ENCODE measurements at places on chromosomes 5 and 9. TPM values are rescaled to one million over a fixed set of nuclear protein-coding genes. Genes with fewer than 3 reads are reported as not detected.

DNA sequence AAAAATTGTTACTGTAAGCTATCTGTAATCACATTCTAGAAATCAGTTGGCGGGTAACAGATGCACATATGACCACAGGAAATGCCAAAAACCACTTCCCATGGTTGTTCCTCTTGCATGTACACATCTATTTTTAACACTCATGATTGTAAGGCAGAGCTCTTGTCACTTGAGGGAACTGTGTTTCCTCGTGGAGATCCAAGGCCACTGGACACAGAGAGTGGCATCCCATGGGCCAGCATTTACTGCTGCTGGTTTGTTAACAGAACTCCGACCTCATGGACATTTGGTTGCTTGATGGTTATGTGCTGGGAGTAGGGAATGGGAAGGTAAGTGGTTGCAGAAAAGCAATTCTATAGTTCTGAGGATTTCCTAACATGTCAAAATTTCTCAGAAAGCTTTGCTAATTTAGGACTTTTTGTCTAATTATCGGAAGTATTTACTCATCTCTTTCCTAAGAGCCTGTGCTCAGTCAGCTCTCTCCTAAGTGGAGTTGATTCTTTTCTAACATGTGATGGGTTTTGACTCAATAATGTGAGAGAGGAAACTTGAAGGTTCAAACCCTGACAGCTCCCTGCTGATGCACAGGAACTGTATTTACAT lies 202.0 kb upstream of the NR3C1 start:
- no peak overlapping the region for H3K4me3 ChIP-seq
- H3K27me3 ChIP-seq = no peaks in the 10 kb centered on the region
- H3K27ac ChIP-seq = no peak overlapping the region
- peak; percentile 64 for DNase-seq
- no peaks in the 10 kb centered on the region for H3K4me1 ChIP-seq

DNA sequence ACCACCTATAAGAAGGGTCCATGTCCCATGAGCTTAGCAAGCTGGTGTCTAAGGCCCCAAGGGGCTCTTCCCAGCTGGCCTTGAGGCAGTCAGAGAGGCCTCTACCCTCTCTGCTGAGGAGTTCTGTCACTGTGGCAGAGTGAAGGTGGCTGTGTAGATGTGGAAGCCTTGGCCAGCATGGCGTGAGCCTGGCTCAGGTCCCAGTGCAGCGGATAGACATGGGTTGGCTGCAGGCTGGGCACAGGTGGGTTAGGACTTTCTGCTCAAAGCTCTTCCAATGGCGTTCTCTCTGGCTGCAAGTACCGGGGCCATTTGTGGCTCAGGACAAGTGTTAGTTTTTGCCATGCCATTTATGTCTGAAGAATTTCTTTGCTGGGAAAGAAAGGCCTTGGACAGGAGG lies 47.3 kb downstream of the JADE2 start:
- no peak overlapping the region for H3K4me3 ChIP-seq
- H3K27ac ChIP-seq = no peak overlapping the region
- no peaks in the 10 kb centered on the region for H3K27me3 ChIP-seq
- peaks cover 63% of the 10 kb centered on the region for H3K36me3 ChIP-seq

DNA sequence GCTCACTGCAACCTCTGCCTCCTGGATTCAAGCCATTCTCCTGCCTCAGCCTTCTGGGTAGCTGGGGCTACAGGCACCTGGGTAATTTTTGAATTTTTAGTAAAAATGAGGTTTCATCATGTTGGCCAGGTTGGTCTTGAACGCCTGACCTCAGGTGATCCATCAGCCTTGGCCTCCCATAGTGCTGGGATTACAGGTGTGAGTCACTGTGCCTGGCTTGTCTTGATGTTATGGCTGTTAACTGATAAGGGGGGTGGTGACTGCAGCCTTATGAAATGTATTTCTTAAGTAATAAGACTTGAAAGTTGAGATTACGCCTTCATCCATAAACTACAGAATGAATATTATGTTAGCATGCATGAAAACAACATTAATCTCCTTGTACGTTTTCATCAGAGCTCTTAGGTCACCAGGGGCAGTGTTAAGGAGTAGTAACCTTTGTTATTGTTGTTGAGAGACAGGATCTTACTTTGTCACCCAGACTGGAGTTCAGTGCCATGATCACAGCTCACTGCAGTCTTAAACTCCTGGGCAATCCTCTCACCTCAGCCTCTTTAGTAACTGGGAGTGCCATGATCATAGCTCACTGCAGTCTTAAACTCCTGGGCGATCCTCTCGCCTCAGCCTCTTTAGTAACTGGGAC lies 148.3 kb downstream of the ATP10B start:
- no peaks in the 10 kb centered on the region for H3K36me3 ChIP-seq
- DNase-seq = no peak
- H3K4me3 ChIP-seq = no peak overlapping the region
- no peak overlapping the region for H3K27ac ChIP-seq
- no peaks in the 10 kb centered on the region for H3K27me3 ChIP-seq

GRCh38 chr5:123951582-123951977 lies 439.6 kb downstream of the CSNK1G3 start:
- H3K27me3 ChIP-seq = no peaks in the 10 kb centered on the region
- H3K36me3 ChIP-seq = no peaks in the 10 kb centered on the region
- no peak for DNase-seq
- H3K4me3 ChIP-seq = no peak overlapping the region
- H3K4me1 ChIP-seq = no peaks in the 10 kb centered on the region

GRCh38 chr9:122346478-122347347 lies 24.1 kb upstream of the PTGS1 start:
- no peaks in the 10 kb centered on the region for H3K4me1 ChIP-seq
- H3K27me3 ChIP-seq = no peaks in the 10 kb centered on the region
- H3K36me3 ChIP-seq = no peaks in the 10 kb centered on the region
- H3K27ac ChIP-seq = no peak overlapping the region

- no peak overlapping the region for H3K4me3 ChIP-seq
- no peaks in the 10 kb centered on the region for H3K36me3 ChIP-seq
- H3K27me3 ChIP-seq = no peaks in the 10 kb centered on the region
- DNase-seq = no peak
- H3K27ac ChIP-seq = no peak overlapping the region
These were observed 31.1 kb upstream of the BICD2 start for GRCh38 chr9:92795598-92796336.

GRCh38 chr5:120808606-120809005 lies 344.5 kb downstream of the PRR16 start:
- H3K4me3 ChIP-seq = no peak overlapping the region
- no peak overlapping the region for H3K27ac ChIP-seq
- no peaks in the 10 kb centered on the region for H3K4me1 ChIP-seq
- H3K27me3 ChIP-seq = no peaks in the 10 kb centered on the region
- no peaks in the 10 kb centered on the region for H3K36me3 ChIP-seq

- no peak for DNase-seq
- no peaks in the 10 kb centered on the region for H3K4me1 ChIP-seq
- H3K27ac ChIP-seq = no peak overlapping the region
- peaks cover 6% of the 10 kb centered on the region for H3K27me3 ChIP-seq
- H3K4me3 ChIP-seq = no peak overlapping the region
- H3K36me3 ChIP-seq = no peaks in the 10 kb centered on the region
These were observed 3.6 kb upstream of the CPLX2 start for GRCh38 chr5:175867587-175868347.

DNA sequence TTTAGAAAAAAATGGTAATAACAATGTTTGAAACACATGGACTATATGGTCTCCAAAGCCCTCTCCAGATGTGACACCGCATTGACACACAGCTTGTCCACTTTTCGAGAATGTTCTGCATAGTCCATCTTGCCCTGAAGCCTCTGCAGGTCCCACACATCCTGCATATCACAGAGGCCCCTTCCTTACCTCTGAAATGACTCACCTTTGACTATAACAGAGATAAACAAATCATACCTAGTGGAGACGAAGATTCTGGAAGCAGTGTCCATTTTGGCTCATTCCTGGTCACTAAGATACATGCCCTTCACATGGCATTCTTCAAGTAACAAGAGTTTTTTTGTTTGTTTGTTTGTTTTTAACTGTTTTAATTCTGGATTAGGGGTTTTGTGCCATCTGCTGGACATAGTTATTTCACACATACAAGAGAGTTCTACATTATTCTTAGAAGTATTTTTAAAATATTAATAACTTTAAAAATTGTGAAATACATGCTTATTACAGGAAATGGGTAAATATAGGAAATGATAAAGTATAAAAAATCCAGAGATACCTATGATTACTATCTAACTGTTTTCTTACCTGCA lies 5.1 kb downstream of the ARL14EPL start:
- no peaks in the 10 kb centered on the region for H3K4me1 ChIP-seq
- no peaks in the 10 kb centered on the region for H3K36me3 ChIP-seq
- no peak overlapping the region for H3K4me3 ChIP-seq
- no peak for DNase-seq
- no peak overlapping the region for H3K27ac ChIP-seq
- H3K27me3 ChIP-seq = no peaks in the 10 kb centered on the region

DNA sequence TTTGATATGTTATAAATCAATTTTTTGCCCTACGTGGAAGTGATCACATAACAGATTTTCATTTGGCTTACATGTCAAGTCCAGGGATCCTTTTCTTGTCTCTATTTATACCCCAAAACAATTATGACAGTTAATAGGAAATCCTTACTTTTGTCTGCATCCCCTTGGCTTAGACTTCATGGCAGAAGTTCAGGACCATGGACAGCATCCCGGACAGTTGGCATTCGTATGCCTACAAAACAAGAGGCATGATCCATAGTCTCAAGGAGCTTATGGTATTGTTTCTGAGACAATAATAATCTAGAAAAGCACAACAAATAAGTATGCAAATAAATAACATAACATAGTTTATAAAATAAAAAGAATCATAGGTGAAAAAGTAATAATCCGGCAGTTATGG lies 214.3 kb upstream of the GRIA1 start:
- no peak overlapping the region for H3K4me3 ChIP-seq
- H3K4me1 ChIP-seq = no peaks in the 10 kb centered on the region
- no peaks in the 10 kb centered on the region for H3K27me3 ChIP-seq

- no peak overlapping the region for H3K4me3 ChIP-seq
- no peaks in the 10 kb centered on the region for H3K36me3 ChIP-seq
- no peaks in the 10 kb centered on the region for H3K27me3 ChIP-seq
- no peaks in the 10 kb centered on the region for H3K4me1 ChIP-seq
These were observed 73.7 kb downstream of the UBE2QL1 start for GRCh38 chr5:6522331-6522730.

DNA sequence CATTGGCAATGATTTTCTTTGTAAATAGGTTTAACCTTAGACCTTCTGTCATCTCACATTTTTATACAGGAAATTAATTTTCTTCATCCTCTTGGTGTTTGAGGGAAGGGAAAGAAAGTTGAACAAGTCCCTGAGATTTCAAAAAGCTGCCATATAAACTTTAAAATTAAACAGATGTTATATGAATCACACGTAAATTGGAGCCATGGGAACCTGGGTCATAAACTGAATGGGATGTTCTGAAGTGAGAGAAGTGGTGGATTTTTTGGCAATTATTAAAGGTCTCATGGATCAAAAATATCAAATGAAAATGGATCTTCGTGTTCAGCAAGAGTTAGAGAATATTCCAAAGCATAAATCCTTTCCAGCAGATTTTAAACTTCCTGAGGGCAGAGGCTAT lies 242.2 kb downstream of the DMRT2 start:
- no peaks in the 10 kb centered on the region for H3K27me3 ChIP-seq
- no peaks in the 10 kb centered on the region for H3K4me1 ChIP-seq
- H3K36me3 ChIP-seq = no peaks in the 10 kb centered on the region
- no peak overlapping the region for H3K4me3 ChIP-seq
- no peak for DNase-seq

GRCh38 chr5:137466889-137467288 lies 32.2 kb downstream of the SPOCK1 start:
- H3K4me3 ChIP-seq = no peak overlapping the region
- no peaks in the 10 kb centered on the region for H3K4me1 ChIP-seq

DNA sequence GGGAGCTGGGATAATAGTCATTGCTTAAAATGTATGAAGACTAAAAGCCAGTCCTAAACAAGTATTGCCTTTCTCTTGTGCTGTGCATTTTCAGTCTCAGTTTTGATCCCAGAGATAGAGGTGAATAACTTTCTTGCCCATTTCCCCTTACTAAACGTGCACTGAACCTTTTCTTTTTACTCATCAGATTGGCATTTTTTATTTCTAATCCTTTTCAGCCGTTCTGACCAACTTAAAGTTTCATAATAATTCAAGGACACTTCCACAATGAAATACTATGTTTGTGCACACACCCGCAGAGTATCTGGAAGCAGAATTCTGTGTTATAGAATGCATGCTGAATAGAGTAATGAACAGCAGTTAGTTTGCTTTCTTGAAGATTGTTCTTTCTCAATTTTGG lies 343.6 kb downstream of the LRRC70 start:
- no peaks in the 10 kb centered on the region for H3K4me1 ChIP-seq
- H3K27ac ChIP-seq = no peak overlapping the region
- no peak overlapping the region for H3K4me3 ChIP-seq
- no peak for DNase-seq
- H3K36me3 ChIP-seq = no peaks in the 10 kb centered on the region

DNA sequence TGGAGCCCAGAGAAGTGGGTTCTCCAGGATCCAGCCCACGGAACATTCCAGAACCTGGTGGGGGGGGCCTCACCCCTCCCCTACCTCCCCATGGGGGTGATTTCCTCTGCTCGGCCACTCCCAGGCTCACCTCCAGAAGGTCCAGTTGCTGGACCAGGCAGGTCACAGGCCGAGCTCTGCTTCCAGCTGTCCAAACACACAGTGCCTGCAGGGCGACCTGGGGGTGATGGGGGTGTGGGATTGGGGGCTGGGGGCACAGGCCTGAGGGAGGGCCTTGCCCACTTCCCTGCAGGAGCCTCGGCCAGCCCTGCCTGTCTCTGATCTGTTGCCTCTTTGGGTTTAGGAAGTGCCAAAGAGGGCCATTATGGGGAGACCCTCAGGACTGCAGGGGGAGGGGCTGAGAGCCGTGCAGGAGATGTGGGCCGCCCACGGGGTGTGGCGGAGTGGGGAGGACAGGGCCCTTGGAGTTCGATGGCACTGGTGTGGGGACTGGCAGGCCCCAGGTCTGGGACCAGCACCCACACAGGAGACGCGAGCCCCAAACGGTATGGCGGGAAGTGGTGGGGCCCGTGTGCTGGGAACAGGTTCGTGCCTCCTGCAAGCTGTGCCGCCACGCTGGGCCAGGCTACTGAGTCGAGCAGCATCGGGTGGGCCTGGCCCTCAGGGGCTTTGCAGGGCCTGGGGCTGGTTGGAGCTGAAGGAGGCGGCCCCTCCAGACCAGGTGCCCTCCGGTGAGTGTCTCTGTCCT lies 45.6 kb upstream of the EGFL7 start:
- H3K4me3 ChIP-seq = no peak overlapping the region
- H3K27ac ChIP-seq = no peak overlapping the region

GRCh38 chr5:111645303-111645838 lies 111.6 kb downstream of the NREP start:
- no peak for DNase-seq
- no peaks in the 10 kb centered on the region for H3K4me1 ChIP-seq
- H3K27me3 ChIP-seq = no peaks in the 10 kb centered on the region
- no peak overlapping the region for H3K4me3 ChIP-seq
- no peaks in the 10 kb centered on the region for H3K36me3 ChIP-seq

- no peaks in the 10 kb centered on the region for H3K36me3 ChIP-seq
- DNase-seq = no peak
- H3K27me3 ChIP-seq = no peaks in the 10 kb centered on the region
- H3K4me3 ChIP-seq = no peak overlapping the region
- H3K27ac ChIP-seq = no peak overlapping the region
- no peaks in the 10 kb centered on the region for H3K4me1 ChIP-seq
These were observed 61.1 kb upstream of the TAS2R1 start for GRCh38 chr5:9691261-9691660.

ENG gene
- 675 TPM for total RNA-seq

FRRS1L gene
- 0.11 TPM for total RNA-seq

LRRC19 gene
- not detected for total RNA-seq

TXNDC8 gene
- total RNA-seq = not detected

ARID3C gene
- not detected for total RNA-seq

DMRT3 gene
- not detected for total RNA-seq

EXD3 gene
- 16.7 TPM for total RNA-seq
